ENCODE measurements at places on chromosomes 16 and 17.

- no peak for DNase-seq
Observed at GRCh38 chr17:72199256-72199655, 78.4 kb downstream of the SOX9 start.

GRCh38 chr17:64216000-64216337 lies 47.1 kb downstream of the TEX2 start:
- no peak for DNase-seq

- no peak for DNase-seq
Observed at GRCh38 chr17:50452630-50453300, 15.9 kb downstream of the CHAD start.

DNA sequence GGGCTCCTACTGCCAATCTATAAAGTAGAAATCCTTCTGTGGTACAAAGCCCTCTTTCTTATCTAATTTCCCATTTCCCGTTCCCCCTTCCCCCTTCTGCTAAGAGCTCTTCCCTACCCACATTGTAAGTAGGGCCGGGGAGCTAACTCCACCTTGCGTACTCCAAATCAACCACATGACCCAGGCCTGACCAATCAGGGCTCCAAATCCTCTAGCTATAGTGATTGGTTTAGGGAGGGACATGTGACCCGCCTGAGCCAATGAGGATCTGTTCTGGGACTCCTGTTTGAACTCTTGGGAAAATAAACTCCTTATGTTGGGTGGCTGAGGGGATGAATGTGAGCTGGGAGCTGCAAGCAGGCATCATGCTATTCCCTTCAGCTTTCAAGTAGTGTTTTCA lies 40.9 kb upstream of the MEOX1 start:
- no peak for DNase-seq

GRCh38 chr17:76735006-76735405 lies 2.1 kb downstream of the SRSF2 start:
- no peak for DNase-seq

- DNase-seq: no peak
Observed at GRCh38 chr16:82700541-82701235, 73.9 kb downstream of the CDH13 start.

DNA sequence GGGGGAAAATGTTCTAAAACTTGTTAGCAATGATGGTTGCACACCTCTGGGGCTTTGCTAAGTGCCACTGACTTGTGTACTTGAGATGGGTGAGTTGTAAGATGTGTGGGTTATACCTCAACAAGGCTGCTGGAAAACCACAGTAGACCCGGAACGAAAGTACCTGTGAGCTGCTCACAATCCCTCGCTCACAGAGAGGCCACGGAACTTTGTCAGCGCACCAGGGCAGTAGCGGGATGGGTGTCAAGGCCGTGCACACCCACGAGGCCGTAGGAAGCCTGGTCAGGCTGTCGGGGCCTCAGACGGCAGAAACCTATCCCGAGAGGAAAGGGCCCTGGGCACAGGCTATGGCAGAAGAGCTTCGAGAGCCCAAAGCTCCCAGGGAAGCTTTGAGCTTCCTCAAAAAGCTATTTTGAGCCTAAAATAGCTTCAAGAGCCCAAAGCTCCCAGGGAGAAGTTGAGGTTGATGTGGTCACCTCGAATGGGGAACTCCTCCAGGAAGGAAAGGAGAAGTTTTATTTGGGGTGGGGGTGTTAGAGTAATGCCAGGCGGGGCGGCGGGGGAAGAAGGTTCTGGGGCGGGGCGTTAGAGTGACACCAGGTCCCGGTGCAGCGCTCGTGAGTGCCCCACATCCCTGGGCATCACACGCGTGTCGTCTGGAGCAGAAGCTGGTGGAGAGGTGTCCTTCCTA lies 19.0 kb downstream of the CBFA2T3 start:
- DNase-seq: no peak

DNA sequence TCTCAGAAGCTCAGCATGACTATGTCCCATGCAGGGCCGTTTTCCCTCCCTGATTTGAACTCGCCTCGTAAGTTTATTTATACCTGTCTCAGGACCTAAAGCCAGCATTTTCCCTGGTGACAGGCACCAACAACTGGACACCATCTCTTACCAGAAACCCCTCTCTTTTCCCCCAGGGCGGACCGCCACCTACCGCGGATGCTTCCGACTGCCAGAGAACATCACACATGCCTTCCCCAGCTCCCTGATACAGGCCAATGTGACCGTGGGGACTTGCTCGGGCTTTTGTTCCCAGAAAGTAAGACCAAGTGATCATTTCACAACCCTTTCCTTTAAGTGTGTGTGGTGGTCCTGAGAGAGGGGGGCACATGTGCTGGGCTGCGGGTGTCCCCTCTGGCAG lies 24.7 kb downstream of the WSCD1 start:
- DNase-seq: no peak

- DNase-seq: no peak
Observed at GRCh38 chr16:76309639-76310335, 32.6 kb downstream of the CNTNAP4 start.

- DNase-seq: no peak
Observed at GRCh38 chr17:28716740-28717577, 709 bp downstream of the RAB34 start.

DNA sequence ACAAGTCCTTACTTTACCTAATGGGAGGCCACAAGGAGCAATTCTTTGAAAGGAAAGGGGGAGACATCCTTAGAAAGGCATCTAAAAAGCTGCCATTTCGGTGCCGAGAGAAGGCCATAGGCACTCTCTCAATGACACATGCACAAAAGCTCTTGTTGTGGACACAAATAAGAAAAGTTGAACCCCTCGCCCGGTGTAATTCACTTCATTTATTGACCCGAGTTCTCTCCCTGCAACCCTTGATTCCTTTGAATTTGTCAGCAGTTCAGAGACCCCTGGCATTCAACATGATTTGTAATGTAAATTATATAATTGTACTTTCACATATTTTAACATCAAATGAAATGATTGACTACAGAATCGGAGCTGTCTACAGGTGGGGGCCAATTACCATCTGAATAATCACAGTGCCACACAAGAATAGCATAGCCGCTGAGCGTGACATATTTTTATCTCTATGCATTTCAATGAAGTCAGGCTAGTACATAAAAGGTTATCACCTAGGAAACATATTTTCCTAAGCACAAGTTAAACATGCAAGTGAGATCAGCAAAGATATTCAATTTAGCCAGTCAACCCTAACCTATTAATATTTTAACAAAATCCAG lies 66.7 kb downstream of the IRX6 start:
- no peak for DNase-seq

DNA sequence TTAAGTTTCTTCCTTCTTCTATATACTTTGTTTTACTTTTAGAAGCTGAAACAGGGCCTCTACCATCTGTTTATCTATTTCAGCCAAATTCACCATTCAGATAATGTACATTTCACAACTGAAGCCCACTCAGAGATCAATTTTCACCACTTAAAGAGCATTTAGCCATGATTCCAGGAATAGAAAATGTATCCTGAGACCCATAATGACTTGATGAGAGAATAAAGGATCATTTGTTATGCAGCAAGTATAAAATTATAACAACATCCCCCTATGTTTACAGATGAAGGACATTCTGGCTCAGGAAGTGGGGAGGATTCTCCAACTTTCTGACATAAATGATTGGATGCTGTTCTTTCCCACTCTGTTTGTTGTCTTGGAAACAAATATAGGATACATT lies 962.1 kb upstream of the EEF2KMT start:
- no peak for DNase-seq

- DNase-seq: peak; percentile 33
Observed at GRCh38 chr16:9256196-9256595, 164.8 kb downstream of the HAPSTR1 start.

DNA sequence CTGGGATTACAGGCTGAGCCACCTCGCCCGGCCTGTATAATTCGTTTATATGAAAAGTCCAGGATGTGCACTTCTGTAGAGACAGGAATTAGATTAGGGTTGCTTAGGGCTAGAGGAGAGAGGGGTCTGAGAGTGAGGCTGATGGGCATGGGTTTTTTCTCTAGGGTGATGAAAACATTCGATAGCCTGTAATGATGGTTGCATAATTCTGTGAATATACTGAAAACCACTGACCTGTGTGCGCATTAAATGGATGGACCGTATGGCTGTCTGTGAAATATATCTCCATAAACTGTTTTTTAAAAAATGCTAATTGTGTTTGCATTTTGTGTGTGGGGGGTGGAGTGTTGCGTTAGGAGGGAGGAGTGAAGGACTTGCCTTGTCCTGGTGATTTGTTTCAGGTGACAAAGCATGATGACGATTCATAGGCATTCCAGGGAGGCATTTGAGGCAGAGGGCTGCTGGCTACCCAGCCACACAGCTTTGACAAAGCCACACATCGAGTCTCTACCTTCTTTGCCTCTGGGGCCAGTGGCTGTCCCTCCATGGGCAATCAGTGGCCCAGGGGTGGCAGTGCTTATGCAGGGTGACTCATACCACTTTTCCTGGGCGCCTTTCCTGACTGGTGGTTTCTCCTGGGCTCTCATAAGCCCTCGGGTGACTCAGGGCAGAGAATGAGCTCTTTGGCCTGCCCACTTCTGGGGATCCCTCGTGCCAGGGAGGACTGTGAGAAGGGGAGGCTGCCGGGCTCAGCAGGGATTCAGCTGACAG lies 148.5 kb upstream of the WSCD1 start:
- DNase-seq: peak; percentile 61

DNA sequence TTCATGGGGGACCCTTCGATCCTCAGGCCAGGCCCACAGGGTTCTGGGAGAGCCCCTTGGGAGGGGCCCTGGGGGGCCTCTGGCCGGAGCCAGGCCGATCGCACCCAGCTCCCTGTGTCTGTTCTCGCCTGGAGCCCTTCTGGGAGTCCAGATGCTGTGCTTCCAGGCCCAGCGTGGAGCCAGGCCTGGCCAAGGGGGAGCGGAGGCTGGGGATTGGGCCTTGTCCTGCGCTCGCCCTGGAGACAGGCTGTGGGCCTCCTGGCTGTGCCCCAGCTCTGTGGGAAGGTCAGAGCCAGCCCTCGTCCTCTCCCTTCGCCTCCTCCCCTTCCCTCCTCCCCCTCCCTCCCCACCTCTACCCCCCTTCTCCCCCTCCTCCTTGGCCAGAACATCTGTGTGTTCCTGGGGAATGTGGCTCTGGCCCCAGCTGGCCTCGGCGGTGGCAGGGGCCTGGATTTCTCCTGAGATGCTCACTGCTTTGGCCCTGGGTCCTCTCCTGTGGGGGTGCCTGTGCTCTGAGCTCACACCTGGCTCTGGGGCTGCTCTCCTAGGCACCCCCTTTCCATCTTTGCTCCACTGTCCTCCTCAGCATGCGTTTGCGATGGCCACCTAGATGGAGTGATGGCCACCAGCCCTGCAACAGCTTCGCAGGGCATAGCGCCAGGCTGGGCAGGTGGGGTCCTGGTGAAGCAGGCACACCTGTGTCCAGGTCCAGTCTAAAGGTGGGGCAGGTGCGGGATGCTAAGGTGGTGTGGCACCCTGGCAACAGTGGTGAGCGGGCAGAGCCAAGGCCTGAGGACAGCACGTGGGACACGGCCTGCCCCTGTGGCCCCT lies 90.6 kb upstream of the CIBAR2 start:
- DNase-seq: no peak

DNA sequence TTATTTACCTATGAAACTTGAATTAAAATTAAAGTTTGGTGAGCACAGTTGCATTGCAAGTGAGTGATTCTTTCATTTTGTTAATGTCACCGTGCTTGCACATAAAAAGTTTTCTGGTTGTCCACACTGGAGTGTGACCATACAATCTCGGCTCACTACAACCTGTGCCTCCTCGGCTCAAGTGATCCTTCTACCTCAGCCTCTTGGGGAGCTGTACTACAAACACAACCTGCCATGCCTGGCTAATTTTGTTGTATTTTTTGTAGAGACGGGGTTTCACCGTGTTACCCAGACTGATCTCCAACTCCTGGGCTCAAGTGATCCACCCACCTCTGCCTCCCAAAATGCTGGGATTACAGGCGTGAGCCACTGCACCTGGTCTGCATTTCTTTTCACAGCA lies 50.1 kb upstream of the ADCY7 start:
- no peak for DNase-seq

- DNase-seq: peak; percentile 63
Observed at GRCh38 chr17:66567234-66568170, 265.1 kb downstream of the PRKCA start.

GRCh38 chr16:56294579-56294978 lies 103.3 kb downstream of the GNAO1 start:
- no peak for DNase-seq

DNA sequence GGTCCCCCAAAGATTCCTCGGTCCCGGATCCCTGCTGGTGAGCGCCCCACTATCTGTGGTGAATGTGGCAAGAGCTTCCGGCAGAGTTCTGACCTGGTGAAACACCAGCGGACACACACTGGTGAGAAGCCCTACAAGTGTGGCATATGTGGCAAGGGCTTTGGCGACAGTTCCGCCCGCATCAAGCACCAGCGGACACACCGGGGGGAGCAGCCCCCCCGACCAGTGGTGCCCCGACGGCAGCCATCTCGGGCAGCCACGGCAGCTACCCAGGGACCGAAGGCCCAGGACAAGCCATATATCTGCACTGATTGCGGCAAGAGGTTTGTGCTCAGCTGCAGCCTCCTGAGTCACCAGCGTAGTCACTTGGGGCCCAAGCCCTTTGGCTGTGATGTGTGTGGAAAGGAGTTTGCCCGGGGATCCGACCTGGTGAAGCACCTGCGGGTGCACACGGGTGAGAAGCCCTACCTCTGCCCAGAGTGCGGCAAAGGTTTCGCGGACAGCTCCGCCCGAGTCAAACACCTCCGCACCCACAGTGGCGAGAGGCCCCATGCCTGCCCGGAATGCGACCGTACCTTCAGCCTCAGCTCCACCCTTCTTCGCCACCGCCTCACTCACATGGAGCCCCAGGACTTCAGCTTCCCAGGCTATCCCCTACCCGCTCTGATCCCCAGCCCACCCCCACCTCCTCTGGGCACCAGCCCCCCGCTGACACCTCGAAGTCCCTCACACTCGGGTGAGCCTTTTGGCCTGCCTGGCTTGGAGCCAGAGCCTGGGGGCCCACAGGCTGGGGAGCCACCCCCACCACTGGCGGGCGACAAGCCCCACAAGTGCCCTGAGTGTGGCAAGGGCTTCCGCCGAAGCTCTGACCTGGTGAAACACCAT lies 2.8 kb downstream of the ZNF48 start:
- DNase-seq: no peak

- DNase-seq: no peak
Observed at GRCh38 chr17:74499992-74500391, 31.3 kb downstream of the CD300LB start.

DNA sequence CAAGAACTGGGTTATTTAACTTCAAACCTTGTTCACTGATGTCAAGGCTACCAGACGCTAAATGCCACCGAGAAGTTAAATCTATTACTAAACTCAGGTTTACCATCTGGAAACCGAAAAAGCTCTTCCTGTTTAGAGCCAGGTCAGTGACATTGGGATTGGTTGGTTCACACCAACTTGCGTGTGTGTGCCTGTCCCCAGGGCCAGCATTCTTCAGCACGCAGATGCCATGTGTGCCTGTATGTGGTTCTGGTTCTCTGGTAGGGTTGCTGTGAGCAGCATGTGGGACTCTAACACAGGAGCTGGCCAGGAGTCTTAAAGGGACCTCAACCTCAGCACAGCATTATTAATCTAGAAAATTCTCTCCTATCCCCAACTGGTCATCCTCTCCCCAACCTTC lies 18.1 kb upstream of the TBX2 start:
- no peak for DNase-seq

DNA sequence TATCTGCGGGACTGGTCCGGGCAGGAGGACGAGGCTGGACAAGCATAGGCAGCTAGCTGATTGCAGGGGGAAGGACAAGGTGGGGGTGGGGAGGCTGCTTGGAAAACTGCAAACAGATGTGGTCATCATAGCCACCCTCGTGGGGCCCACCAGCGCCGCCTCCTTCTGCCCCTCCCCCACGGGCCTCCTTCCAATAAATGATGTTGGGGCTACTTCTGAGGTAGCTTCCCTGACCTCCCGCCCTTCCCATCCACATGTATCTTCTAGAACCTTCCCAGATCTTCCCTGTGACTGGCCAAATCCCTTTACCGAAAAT lies 12.3 kb upstream of the CDC42EP4 start:
- no peak for DNase-seq
